ENCODE measurements at places on chromosomes 5 and 9. TPM values are rescaled to one million over a fixed set of nuclear protein-coding genes. Genes with fewer than 3 reads are reported as not detected.

Gene ITGA2
- 1.4 TPM for total RNA-seq

DNA sequence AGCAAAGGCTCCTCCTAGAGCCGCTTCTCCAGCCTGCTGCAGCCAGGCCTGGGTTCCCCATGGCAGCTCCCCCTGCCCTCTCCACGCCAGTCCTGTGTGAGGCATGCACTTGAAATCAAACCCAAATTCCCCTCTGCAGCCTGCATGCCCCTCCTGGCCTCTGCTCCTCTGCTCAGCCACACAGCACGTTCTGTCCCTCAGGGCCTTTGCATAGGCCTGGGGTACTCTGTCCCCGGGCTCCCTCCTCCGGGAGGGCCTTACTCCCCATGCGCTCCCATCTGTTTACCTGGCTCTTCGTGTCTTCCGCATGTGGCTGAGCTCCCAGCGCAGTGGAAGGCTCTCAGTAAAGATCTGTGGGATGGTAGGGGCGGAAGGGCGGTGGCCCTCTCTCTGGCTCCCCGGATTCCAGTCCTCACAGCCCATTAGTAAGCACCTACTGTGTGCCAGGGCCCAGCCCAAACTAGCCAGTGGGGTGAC lies 203.5 kb upstream of the IER5L start:
- no peak for DNase-seq

- no peak for DNase-seq
These were observed 16.7 kb downstream of the MAMDC2 start for GRCh38 chr9:70060148-70060882.

DNA sequence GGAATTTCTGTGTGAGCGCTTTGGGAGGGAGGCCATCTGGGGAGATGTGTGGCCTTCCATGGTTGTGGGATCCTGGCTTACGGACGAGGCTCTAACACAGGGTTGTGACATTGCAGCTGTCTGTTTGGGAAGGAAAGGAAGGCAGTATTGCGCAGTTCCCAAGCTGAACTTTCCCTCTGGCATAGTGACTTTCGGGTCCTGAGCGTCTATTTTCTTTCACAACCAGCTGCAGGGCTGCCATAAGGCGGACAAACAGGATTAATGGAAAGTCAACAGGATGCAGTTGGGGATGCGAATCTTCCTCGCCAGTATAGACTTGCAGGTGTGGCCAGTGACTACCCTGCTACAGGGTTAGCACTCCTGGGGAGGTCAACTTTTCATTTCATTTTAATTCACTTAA lies 25.9 kb downstream of the CCT5 start:
- no peak for DNase-seq

DNA sequence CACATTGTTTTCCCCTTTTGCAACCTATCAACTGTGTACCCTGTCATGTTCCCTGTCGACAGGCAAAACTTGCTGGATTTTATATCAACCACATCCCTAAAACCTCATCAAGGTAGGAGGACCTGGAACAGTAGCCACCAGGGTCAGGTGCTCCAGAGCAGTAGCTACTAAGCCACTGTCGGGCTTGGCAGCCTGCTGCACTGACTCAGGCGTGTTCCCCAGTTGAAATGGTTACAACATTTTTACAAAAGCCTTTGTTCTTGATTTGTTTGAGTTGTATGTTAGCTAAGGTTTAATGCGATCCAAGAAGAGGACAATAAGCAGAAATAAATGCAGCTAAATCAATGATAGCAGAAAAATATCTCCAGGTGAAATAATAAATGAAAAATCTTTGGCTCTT lies 407.4 kb upstream of the TLE4 start:
- DNase-seq = no peak

- no peak for DNase-seq
These were observed 45.3 kb upstream of the CACNA1B start for GRCh38 chr9:137832191-137832700.

- DNase-seq = no peak
These were observed 50.2 kb downstream of the OTULIN start for GRCh38 chr5:14714706-14715105.

DNA sequence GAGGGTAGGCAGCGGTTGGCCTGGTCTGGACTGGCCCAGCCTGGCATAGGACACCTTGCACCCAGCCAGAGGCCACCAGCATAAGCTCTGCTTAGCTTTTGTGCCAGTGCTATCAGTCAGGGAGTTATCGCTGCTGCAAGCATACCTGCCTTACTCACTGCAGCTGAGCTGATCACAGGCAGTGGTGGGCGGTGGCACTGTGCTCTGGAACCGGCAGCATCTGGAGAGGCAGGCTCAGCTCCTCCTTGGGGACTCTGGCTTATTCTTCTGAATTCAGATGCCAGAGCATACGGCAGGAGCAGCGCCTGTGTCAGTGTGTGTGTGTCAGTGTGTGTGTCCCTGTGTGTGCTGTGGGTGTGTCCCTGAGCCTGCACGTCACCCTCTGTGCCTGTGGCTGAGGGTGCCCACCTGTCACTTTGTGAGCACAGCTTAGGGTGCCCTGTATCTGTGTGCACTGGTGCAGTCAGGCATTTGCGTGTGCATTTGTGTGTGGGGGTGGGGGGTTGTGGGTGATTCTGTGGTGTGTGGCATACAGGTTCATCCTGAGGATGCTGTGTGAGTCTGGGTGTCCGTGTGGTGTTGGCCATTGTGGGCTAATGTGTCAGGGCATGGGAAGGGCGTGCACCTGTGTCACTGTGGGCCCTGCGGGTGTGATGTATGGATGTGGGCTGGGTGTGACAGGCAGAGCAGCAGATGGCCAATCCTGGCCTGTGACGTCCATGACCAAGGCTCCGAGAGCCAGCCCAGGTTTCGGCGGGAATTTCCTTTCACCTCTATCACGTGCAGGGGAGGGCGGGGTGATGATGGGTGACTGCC lies 23.5 kb downstream of the LMX1B start:
- DNase-seq = peak; percentile 19
